ENCODE measurements at places on chromosomes 4 and X. TPM values are rescaled to one million over a fixed set of nuclear protein-coding genes. Genes with fewer than 3 reads are reported as not detected.

PRDM8 gene
- total RNA-seq: 7.8 TPM

GLOD5 gene
- total RNA-seq: not detected

F8A2 gene
- not detected for total RNA-seq

TDO2 gene
- not detected for total RNA-seq

F11 gene
- not detected for total RNA-seq

PCDH18 gene
- total RNA-seq: not detected

SMIM10L2A gene
- 0.82 TPM for total RNA-seq

VSIG1 gene
- total RNA-seq: 1.4 TPM

STOX2 gene
- total RNA-seq: not detected

PSAPL1 gene
- total RNA-seq: not detected

MAGEB1 gene
- not detected for total RNA-seq

SOX3 gene
- not detected for total RNA-seq

USP17L11 gene
- not detected for total RNA-seq

CCKAR gene
- total RNA-seq: not detected

ETDC gene
- total RNA-seq: not detected

GABRE gene
- total RNA-seq: not detected

NUP62CL gene
- total RNA-seq: 2.2 TPM

NKX6-1 gene
- total RNA-seq: not detected

ZNF141 gene
- 17.3 TPM for total RNA-seq

PHOX2B gene
- not detected for total RNA-seq

PAGE4 gene
- total RNA-seq: not detected

HPGD gene
- 11.5 TPM for total RNA-seq

ARHGAP10 gene
- total RNA-seq: 14.7 TPM

GRIA3 gene
- total RNA-seq: not detected

GC gene
- total RNA-seq: not detected
